ENCODE measurements at places on chromosomes 4 and X.

DNA sequence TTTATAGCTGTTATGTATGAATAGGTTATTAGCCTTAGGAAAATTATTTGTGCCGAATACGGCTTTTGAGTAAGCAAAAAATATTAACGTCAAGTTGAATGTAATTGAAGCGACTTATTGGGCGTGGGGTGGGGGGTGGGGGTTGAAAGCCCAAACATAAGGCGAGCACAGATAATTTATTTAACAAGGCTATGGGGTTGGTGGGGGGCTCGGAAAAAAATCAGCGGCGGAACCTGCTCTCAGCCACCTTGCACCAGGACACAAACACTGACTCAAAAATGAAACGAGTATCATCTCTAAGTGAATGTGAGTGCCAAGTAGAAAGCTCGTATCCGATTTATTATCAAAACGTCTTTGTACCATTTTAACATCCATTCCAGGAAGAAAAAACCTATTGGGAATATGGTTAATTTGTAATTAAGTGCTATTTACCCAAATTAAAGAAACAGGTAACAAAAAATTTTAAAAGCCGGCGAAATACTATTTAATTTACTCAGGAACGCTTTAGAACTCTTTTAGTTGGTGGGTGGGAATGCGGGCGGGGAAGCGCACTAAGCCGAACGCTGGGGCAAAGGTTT lies 902 bp upstream of the LARP1B start:
- peak; percentile 92 for DNase-seq

- DNase-seq = no peak
These were observed 50.8 kb downstream of the DTHD1 start for GRCh38 chr4:36332023-36332781.

DNA sequence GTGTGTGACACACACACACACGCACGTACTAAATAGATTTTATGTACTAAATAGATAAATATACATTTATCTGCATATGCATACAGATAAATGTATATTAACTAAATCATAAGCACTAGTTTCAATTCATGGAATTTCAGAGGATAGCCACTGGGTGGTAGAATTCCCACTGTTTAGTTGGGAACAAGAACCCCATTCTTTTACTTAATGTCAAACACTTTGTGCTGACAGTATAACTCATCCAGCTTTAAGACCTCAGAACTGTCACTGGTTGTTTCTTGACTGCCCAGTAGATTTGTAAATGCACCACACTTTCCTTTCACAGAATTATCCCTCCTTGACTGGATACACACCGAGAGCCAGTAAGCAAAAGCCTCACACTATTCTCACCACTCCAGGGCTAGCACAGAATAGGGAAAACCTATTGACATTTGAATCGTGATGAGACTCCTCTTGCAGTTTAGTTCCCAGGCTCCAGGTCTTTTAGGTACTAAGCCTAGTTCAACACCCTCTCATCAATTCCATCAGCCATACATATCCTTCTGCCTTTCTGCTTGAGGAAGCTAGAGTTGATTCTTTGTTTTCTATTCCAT lies 32.4 kb downstream of the PPARGC1A start:
- DNase-seq = no peak

DNA sequence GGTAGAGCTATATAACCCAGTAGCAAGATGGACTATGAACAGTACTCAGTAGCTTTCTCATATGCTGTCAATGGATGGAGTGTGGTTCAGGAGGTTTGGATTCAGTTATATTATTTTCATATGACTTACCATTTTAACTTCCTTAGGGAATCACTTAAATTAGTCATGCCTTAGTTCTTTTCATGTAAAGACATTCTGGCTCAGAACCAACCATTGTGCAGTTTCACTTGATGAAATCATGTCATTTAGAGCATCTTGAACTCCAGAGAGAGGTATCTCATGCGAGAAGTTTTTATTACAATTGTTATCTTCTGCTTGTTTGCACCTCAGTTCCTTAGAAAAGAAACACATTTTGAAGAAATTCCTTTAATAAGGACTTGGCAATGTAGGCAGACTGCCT lies 55.8 kb downstream of the IL1RAPL2 start:
- DNase-seq = no peak

DNA sequence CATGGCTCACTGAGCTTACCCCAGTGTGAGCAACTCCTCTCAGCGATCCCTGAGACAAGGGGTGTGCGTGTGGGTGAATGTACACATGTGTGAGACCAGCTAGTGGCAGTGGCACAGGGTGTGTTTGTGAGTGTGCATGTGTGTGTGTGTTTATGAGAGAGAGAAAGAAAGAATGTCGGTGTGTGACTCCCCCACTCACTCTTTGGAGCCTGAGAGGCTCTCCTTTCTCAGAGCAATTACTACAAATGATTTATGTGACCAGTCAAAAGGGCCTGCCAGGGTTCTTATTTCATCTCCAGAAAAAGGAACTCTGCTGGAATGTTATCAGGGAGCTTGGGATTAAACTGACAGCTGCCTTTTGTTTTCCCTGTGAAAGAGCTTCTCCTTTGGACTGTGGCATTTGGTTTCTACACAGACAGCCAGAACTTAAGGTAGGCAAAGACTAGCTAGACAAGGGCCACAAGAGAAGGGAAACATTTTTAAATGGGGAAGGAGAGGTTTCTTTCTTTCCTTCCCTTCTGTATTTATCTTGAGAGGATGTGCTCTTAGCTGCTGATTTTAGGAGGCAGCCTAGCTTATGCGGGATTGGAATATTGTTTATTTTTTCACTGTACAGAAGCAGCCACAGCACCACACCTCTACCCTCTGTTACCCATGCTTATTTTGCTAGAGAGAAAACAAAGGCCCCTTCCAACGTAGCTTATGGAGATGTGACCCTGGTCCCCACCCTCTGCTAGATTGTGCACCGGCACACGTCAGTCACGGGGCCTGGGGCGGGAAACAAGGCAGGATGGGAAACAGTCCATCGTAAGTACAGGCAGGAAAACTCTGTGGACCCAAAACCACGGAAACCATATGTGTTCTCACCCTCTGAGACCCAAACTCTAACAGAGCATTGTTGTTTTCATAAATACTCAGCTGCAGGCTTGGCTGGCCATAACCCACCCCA lies 143.5 kb downstream of the MGST2 start:
- peak; percentile 54 for DNase-seq

GRCh38 chrX:87572901-87573300 lies 55.3 kb downstream of the KLHL4 start:
- no peak for DNase-seq

DNA sequence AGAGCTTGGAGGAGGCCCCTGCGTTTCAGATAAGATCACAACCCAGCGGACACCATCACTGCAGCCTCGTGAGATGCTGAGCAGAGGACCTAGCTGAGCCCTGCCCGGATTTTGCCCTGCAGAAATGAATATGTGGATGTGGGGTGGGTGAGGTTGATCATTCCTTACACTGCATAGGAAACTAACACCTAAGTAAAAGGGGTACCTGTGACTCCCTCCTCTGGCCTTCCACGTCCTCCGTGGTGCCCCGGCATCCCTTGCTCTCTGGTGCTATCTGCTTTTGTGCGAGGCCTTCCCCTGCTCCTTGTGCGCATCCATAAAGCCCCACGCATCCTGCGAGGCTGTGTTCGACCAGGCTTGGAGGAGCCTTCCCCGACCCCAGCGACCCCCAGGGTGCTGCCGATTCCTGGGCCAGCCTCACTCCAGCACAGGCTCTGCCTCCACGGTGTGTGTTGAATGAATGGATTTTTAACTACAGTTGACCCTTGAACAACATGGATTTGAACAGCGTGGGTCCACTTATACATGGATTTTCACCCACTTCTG lies 25.6 kb upstream of the GPR78 start:
- peak; percentile 72 for DNase-seq

- DNase-seq = no peak
These were observed 662.2 kb upstream of the BOD1L1 start for GRCh38 chr4:14289708-14290107.

- DNase-seq = peak; percentile 81
These were observed 746 bp upstream of the AADAT start for GRCh38 chr4:170090352-170091052.

DNA sequence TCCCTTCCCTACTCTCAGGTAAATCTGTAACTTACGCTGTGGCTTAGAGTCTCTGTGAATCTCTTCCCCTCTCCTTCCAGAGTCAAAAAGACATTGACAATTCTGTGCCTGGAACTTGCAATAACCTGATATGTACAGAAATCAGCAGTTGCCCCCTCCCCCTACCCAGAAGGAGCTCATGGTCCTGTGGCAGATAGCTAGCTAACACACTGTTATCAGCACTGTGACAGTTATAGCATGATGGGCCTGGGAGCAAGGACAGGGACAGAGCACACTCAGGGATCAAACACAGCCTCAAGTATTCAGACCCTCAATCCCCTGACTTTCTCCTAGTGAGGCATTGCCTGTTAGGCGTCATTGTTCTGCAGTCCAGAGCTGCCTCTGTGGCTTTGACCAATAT lies 18.7 kb upstream of the MAGEA10 start:
- no peak for DNase-seq

- DNase-seq = peak; percentile 14
These were observed 694.0 kb downstream of the IL1RAPL1 start for GRCh38 chrX:29281078-29281742.

- no peak for DNase-seq
These were observed 183.2 kb downstream of the RAP1GDS1 start for GRCh38 chr4:98444371-98444770.

DNA sequence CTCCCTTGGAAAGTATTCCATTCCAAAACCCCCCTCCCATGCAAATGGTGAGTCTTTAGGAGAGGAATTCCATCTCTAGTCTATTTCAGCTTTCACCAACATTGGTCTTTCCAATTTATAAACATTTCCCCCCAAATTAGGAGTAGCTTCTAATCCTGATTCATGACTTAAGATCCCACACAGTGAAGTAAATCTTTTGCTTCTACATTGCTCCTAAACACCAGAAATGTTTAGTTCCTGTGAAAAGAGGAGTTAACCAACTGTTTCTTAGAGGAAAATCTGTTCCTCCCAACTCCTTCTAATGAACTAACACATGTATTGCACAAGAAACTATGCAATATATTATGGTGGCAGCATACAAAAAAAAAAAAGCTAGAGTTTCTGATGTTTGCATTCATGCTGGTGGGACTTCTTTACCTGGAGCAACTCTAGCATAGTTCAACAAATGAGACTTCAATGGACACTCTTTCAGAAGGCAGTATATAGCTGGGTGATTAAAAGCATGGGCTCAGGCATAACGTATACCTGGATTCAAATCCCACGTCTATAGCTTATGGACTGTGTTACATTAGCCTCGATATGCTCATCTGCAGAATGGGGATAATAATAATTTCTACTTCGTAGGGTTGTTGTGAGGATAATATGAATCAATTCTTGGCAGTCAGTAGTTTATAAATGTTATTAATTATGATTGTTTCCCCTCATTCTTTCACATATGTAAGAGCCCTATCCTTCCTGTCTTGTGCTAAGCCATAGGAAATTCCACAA lies 131.6 kb upstream of the TMEM164 start:
- no peak for DNase-seq

DNA sequence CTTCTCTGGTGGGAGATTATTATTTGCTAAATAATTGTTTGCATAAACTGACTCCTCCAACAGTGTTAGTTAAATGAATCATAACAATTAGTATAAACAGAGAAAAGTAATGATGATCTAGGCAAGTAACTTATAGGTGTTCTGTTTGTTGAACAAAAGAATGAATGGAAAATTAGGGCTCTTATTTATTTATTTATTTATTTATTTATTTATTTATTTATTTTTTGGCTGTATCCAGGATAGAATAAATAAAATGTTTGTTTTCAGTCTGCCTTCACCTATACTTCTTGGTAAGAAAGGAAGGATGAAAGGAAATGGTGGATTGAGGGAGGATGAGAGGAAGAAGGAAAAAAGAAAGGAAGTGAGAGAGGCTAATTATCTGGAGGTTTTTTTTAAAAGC lies 561.6 kb upstream of the MAGEB2 start:
- DNase-seq = no peak

DNA sequence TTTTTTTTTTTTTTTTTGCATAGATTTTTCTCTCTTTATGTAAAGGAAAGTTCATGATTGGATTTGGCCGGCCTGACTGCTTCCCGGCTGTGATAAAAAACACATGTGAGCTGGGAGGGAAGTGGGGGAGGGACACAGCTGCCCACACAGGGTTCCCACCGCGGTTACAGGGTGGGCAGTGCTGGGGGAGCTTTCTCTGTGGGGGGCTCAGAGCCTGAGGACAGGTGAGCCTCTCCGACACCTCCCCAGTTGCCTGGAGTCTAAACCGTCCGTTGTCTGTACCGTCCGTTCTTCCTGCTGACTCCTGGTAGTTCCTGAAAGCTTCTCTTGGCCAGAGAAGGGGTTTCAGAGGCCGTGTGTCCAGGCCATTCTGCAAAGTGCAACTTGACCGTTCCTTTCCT lies 21.8 kb downstream of the SHOX start:
- DNase-seq = no peak

DNA sequence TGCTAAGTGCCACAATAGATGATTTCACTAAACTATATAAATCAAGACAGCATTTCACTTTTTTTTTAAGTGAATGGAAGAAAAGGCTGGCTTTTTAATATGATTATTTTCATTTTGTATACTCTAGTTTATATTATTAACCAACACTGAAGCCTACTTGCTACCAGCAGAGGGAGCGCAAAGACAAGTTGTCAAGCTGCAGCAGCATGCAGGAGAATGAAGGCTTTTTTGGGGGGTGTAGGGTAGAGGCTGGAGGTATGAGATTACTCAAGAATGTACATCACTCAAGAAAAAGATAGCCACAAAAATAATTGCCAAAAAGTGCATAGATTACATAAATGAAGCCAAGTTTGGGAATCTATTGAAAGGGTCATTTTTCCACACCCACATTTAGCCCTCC lies 519.5 kb downstream of the FGF13 start:
- no peak for DNase-seq

DNA sequence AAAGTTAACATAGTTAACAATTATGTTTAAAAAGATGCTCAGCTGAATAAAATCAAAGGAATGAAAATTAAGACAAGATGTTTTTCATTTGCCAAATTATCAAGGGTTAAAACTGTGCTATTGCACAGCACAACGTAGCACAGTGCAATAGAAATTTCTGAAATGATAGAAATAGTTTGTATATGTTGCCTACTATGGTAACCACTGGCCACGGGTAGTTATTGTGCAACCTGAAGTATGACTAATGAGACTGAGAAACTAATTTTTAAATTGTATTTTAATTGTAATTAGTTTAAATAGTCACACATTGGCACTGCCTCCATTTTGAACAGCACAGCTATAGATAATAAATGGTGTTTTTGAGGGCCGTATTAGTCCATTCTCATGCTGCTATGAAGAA lies 343.1 kb upstream of the FAM241A start:
- DNase-seq = no peak

DNA sequence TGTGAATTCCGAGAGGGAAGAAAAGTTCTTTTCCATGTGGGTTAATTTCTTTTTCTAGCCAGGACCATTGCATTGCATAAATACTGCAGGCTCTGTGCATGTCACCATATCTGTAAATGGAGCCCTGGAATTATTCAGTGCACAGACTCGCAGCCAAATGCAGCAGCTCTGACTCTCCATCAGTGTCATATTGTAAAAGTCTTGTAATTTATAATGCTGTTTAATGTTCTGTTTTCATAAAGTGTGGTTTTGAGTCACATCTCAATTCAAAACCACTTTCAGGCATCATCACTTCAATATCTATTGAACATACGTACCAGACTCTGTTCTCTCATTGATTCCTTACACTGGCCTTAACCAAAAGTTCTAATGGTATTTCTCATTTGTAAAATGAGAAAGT lies 193.9 kb upstream of the RPL34 start:
- peak; percentile 18 for DNase-seq

- no peak for DNase-seq
These were observed 18.3 kb downstream of the PCGF3 start for GRCh38 chr4:723751-724530.

Measured in osteoblast (primary cell).